Germinal center (tissue), 1 donor: ENCODE measurements at places on chromosomes 3 and 15.

DNA sequence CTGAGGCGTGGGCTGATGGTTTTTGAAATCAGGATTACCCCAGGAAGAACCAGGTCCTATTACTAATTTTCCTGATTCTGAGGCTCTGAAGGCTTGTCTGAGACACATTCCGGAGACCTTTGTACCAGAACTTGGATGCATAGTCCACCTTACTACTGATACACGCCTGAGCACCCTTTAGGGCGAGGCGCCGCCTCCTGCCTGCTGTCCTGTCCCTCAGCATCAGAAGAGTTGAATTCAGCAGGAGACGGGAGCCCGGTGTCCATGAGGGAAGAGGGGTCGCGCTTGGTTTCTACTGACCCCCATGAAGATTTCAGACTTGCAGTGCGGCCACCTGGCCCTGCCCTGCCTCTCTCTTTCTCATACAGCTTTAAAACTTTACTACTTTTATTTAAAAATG, 49.9 kb downstream of the KLF13 start:
- DNase-seq, result no peak

DNA sequence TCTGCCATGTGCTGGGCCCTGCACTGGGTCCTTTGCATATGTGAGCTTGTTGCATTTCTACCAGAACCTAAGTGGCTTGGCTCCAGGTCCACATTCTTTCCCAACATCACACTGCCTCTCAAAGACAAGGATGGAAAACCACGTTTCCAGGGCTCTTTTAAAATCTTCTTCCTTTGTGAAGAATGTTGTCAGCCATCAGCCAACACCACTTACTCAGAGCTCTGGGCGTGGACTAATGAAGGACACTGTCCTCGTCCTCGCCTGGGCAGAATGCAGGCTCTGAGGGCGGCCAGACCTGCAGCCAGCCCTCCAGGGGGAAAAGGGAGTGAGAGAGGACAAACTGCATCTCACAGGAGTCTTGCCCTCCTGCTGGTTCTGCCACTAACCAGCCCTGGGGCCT, 49.7 kb downstream of the MAGEF1 start:
- DNase-seq, result no peak

- DNase-seq, result no peak
Observed at GRCh38 chr3:37989821-37990480, 635 bp upstream of the VILL start.

- no peak for DNase-seq
Observed at GRCh38 chr3:82144811-82145210, 383.4 kb upstream of the GBE1 start.

DNA sequence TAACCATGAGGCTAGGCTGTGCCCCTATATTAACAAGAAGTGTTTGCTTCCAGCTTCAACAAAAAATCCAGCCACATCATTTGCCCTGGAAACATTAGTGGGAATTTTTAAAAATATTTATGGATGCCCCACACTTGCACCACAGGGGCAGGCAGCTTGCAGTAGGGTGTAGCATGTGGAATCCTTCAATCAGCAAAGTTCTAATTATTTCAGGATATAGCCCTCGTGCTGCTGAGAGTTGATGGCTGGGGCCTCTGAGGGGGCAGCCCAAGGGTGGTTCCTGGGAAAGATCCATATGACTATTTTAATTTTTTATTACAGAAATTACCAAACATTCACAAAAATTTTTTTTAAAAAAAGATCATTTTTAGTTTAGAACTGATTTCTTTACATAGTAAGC, 35.1 kb upstream of the LMCD1 start:
- DNase-seq, result no peak

DNA sequence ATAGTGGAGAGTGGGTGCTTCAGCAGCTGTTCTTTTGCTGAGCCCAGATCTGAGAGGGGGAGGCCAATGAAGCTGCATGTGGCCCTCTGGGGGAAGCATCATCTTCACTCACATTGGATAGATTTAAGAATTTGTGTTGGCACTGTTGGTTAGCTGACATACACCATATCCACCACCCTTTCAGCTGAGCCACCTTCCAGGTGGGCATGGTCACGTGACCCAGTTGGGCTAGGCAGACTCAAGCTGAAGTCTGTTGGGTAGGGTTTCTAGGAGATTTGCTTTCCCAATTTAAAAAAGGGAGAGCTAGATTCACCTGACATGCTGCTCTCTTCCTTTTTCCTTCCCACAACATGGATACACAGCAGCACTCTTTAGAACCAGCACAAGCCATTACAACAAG, 311.0 kb downstream of the CHST2 start:
- no peak for DNase-seq

GRCh38 chr3:114743746-114744485, 403.2 kb downstream of the ZBTB20 start:
- DNase-seq, result no peak

GRCh38 chr15:89671687-89672086, 7.5 kb downstream of the PLIN1 start:
- DNase-seq, result no peak

- no peak for DNase-seq
Observed at GRCh38 chr3:125433091-125433534, 58.0 kb upstream of the ZNF148 start.
